ENCODE measurements at places on chromosomes 1 and 21.
A peak's percentile ranks its signal among the peaks of the same experiment; 100 is the strongest.

GRCh38 chr21:28671549-28672195, 321.0 kb downstream of the LTN1 start:
- peak; percentile 63 for DNase-seq

DNA sequence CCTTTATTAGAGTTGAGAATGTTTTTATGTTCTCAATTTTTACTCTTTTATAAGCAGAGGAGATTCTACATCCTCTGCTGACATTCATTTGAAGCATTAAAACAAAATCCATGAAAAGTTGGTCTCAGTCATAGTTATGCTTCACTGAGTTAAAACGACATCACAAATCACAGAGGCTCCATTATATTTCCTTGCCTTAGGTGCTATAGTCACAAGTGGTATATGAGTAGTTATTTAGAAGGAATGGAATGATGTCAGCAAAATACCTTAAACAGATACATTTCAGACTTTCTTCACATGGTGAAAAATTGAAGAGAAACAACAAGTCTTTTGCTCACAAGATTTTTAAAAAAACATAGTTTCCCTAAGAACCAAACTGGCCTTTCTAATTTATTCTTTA, 11.7 kb upstream of the METTL13 start:
- DNase-seq: no peak

GRCh38 chr1:41474490-41475271, 9.8 kb downstream of the EDN2 start:
- DNase-seq: peak; percentile 16

- peak; percentile 78 for DNase-seq
Observed at GRCh38 chr1:62131093-62131725, 63.4 kb upstream of the L1TD1 start.

GRCh38 chr1:81125672-81126071, 675.1 kb upstream of the ADGRL2 start:
- no peak for DNase-seq

DNA sequence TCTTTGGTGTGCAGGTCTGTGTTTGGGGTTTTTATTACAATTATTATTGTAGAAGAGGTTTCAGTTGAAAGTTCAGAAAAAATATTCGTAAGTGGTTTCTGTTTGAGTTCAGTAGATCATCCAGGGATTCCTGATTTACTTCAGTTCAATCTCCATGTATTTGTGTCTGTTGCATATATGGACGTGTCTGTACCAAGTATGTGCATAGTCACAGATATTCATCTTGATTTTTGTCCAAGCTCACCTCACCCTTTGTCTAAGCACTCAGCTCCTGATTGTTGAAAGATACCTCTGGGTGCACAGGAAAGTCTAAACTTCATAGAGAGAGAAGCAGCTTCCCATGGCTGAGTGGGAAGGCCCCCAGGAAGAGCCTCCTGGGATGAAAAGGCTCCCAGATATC, 141.7 kb downstream of the TBX15 start:
- DNase-seq: no peak

DNA sequence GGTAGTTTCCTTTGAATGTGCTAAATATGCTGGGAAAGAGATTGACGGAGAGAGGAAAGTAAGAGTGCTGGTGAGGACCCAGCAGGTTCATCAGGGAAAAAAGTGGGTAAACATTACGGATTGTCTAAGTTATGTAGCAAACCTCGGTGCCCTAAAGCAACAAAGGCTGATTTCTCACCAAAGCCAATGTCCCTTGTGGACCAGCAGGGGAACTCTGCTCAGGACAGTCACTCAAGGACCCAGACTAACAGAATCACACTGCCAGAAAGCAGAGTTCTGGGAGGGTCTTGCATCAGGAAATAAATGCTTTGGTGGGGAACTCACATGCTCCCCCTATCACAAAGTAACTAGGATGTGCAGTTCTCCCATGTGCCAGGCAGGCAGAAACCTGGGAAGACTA, 1.7 kb upstream of the IKBKE start:
- no peak for DNase-seq

DNA sequence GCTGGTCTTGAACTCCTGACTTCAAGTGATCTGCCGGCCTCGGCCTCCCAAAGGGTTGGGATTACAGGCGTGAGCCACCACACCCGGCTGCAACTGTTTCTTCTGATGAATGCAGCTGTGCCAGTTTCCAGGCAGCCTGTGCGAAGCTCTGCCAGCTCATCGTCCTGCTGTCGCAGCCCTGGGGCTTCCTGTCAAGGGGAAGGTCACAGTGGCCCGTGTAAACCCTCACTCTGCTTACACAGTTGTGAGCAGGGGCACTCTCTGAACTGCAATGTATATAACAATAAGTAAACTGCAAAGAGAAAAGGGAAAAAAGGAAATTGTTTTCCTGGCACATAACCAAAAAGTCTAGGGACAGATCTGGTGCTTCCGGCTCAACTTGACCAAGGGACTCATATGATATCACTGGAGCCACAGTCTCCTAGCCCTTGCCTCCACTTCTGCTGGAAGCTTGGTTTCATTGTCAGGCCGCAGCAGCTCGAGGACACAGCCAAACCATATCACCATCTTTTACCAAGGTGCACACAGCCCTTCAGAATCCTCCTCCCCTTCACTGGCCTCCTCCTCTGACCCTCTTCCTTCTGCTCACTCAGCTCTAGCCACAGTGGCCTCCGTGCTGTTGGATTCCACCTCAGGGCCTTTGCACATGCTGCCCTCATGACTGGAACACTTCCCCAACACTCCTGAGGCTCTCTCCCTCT, 22.8 kb upstream of the LBR start:
- DNase-seq: no peak

GRCh38 chr21:41431788-41432548, 5.9 kb downstream of the MX1 start:
- no peak for DNase-seq

DNA sequence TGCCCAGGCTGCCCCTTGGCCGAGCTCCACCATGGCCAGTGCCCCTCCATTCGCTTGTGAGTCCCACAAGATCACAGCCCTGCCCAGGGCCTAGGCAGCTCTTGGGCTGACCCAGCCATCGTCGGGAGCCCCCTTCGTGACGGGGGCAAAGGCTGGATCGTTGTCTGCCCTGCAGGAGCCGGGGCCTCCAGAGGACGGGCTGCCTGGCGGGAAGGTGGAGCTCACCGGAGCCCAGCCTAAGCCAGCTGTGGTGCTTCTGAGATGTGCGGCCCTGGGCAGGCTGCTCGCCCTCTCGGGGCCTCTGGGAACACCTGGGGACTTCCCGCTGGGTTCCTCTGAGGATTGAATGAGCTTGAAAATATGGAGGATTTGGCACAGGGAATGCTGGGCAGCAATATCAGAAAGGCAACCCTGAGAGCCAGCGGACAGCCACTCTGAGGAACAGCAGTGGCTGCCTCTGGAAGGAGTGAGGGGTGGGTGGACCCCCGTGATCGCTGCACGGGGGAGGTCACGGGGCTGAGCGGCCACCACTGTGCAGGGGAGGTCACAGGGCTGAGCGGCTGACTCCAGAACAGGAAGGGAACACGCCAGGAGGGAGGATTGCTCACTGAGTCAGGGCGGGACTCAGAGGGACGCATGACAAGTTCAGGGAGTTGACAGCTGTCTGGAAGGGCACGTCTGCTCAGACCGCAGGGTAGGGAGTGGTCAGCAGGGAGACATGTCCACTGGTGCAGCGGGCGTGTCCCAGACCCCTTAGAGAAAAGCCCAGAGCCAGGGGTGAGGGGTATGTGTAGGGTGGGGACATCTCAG, 19.3 kb downstream of the TP73 start:
- DNase-seq: no peak

DNA sequence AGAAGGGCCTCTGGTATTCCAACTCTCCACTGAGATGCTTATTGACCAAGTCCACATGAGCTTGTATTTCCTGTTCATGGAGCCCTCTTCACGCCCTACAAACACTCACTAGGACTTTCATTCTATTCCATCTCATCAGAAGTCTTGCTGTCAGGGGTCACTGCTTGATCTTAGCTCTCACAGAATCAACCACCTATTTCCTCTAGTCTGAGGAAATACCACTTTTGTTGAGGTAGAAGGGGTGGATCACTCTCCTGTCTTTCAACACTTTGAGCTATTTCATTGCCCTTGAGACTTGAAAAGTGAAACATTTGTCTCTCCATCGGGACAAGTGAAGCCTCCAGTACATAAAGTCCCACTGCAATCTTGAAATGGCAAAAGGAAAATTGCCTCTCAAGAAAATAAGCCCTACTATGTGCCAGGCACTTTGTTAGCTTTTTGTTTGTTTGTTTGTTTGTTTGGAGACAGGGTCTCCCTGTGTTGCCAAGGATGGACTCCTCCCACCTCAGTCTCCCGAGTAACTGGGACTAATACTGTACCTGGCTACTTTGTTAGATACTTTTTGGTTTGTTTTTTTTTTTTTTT, 19.8 kb upstream of the FAM110D start:
- DNase-seq: no peak

DNA sequence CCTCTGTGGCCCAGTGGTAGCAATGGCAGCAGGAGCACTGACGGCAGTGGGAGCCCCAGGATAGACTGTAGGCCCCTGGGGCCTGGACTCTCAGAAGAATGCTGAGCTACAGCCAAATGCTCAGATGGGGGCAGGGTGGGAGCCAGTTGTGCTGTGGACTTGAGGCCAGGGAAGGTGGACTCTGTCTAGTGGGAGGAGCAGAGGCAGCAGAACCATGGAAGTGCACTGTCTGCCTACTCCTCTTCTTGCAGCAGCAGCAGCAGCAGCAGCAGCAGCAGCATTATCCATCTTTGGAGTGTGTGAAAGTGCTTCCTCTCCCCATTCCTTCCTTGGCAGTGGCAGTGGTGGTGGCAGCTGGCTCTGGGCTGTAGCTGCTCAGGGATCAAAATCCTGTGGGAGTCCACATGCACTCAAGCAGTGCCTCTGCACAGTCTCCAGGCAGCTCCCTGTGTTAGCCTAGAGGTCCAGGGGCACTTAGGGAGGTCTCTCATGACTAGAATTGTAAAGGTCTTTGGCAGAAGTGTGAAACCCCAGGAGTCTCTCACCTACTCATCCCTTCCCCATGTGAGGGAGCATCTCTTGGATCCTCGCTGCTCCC, 917.9 kb upstream of the B3GALT2 start:
- no peak for DNase-seq

- no peak for DNase-seq
Observed at GRCh38 chr21:36454093-36454531, 25.8 kb downstream of the CLDN14 start.

DNA sequence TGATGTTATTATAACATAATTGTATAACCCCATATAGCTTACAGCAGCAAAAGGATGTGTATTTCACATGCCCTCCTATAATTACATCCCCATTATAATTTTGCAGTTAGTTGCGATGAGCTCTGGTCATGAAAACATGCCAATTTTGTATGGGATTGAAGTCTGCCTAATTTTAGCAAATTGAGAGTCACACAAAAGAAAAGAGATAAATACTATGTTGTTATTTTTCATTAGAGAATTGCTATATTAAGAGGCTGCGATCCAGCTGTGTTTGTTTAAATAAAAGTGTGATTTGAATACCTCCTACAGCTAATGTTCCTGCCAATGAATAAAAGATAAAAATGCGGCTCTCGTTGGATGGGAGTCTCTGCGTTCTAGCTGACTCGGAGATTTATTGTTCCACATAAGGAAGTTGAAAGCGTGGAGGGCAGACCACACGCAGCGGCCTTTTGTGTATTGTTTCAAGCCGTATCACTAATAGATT, 461.0 kb upstream of the NFIA start:
- DNase-seq: no peak

DNA sequence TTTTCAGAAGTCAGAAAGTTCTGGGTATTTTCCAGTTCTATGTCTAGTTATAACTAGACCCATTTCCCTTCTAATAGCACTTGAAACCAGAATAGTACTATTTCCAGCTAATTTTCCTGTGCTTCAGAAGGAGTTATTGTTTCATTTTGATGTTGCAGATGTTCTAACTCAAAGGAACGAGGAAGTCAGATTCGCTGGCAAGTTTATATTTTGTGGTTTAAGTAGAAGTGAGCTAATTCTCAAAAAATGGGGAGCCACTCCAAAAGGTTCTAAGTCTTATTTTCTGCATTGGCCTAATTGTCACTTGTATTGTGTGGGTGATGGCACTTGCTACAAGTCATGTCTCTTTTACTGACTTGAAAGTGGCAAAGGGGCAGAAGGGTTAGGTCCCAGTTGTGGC, 18.1 kb downstream of the CCDC185 start:
- DNase-seq: peak; percentile 88

GRCh38 chr1:30511563-30511962, 211.8 kb downstream of the MATN1 start:
- peak; percentile 59 for DNase-seq

DNA sequence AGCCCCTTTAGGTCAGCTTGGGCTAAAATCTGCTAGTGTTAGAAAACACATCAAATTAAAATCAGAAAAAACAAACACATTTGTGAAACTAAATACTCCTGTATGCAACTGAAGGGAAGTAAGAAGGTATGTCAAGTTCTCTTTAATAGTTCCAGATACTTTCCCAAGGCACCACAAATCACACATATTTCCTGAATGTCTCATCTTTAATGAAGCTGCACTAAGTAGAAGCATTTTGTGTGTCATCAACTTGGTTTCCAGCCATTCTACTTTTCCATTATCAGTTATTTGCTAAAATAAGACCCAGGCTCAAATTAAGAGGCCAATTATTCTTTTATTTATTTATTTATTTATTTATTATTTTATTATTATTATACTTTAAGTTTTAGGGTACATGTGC, 34.7 kb downstream of the CRB1 start:
- DNase-seq: peak; percentile 72

GRCh38 chr1:153057375-153057774, at the start of gene SPRR2A:
Gene SPRR2A (minus strand): TSS chr1:153057512. CDS start chr1:153056735, 777 bp downstream.
- no peak for DNase-seq

DNA sequence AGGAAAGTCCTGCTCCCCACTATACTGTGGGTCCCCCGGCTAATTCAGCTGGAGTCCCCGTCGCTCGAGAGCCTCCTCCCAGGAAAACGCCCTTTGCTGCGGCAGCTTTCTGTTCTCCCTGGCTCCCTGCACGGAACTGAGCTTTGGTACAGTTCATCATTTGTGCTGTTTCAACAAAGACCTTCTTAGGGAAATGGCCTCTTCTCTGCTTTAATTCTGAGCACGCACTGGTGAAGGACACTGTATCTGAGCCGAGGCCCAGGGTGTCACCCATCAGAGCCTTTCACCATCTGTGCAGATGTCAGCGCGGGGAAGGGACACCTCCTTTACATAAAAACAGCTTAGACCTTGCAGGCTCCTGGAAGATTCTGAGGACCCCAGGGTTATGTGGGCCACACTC, 13.5 kb upstream of the PEX10 start:
- DNase-seq: no peak

DNA sequence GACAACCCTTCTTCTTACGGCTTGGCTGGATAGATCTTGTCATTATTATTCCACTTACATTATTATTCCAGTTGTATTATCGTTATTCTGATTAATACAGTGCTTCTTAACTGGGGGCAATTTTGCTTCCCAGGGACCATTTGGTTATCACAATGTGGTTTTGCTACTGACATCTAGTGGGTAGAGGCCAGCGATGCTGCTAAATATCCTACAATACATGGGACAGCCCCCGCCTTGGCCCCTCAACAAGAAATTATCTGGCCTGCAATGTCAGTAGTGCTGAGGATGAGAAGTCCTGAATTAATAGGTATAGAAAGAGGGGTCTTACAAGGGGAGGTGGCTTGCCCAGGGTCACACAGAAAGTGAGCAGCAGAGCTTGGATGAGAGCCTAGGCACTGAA, 105.6 kb downstream of the PTPRU start:
- DNase-seq: no peak
